SK-N-SH (cell line): ENCODE measurements at places on chromosomes 1 and 21.
A peak's percentile ranks its signal among the peaks of the same experiment; 100 is the strongest.

DNA sequence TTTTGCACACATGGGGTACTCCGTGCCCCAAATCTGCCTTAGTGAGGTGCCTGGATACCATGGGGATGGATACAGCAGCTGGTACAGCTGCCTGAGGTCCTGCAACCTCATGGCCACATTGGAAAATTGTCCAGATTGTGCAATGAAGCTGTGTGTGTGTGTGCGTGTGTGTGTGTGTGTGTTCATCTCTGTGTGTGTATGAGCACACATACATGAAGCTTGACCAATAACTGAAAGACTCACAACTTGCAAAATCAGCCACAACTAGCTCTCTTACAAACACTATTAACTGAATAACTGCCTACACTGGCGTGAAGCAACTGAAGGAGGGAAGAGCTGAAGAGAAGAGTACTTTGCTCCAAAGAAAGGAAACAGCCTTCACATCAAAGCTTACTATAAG is 78.1 kb downstream of the ERG start:
- H3K27ac ChIP-seq, result no peak overlapping the region
- no peaks in the 10 kb centered on the region for H3K4me1 ChIP-seq
- H3K27me3 ChIP-seq, result no peaks in the 10 kb centered on the region
- no peaks in the 10 kb centered on the region for H3K36me3 ChIP-seq

DNA sequence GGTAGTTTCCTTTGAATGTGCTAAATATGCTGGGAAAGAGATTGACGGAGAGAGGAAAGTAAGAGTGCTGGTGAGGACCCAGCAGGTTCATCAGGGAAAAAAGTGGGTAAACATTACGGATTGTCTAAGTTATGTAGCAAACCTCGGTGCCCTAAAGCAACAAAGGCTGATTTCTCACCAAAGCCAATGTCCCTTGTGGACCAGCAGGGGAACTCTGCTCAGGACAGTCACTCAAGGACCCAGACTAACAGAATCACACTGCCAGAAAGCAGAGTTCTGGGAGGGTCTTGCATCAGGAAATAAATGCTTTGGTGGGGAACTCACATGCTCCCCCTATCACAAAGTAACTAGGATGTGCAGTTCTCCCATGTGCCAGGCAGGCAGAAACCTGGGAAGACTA is 1.7 kb upstream of the IKBKE start:
- no peak for DNase-seq
- no peak overlapping the region for H3K27ac ChIP-seq
- peaks cover 13% of the 10 kb centered on the region; the same call in 1 of the 2 replicates for H3K4me1 ChIP-seq
- no peaks in the 10 kb centered on the region for H3K27me3 ChIP-seq
- H3K4me3 ChIP-seq, result no peak overlapping the region

GRCh38 chr1:67766141-67766978 is 66.9 kb downstream of the GNG12 start:
- H3K4me1 ChIP-seq, result peaks cover 13% of the 10 kb centered on the region; the same call in 1 of the 2 replicates
- peak overlapping the region; percentile 49 for H3K4me3 ChIP-seq
- no peak overlapping the region; the same call in 1 of the 2 replicates for H3K27ac ChIP-seq
- peaks cover 13% of the 10 kb centered on the region for H3K36me3 ChIP-seq

- no peaks in the 10 kb centered on the region for H3K4me1 ChIP-seq
- DNase-seq, result peak; percentile 7
- no peak overlapping the region for H3K4me3 ChIP-seq
- no peaks in the 10 kb centered on the region for H3K27me3 ChIP-seq
Observed at GRCh38 chr21:23858878-23859277, 1748.4 kb downstream of the MRPL39 start.

- no peaks in the 10 kb centered on the region for H3K4me1 ChIP-seq
- H3K4me3 ChIP-seq, result no peak overlapping the region
- DNase-seq, result no peak
Observed at GRCh38 chr1:27686223-27686990, 14.4 kb upstream of the IFI6 start.

DNA sequence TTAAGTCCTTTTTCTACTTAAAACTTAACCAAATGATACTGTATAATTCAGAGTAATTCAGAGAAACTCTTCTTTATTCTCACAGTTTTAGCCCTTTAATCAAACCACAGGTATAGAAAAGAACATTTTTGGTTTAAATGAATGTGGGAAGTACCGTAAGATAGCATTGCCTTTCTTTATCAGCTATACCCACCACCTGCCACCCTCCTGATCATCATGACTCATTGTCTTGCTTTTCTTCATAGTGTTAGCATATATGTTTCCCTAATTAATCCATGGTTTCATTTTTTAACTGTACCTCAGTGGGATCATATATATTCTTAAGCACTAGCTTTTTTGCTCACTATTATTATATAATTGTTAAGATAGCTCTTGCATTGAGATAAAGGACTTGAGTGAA is 27.5 kb upstream of the ANGPTL1 start:
- no peak overlapping the region for H3K27ac ChIP-seq
- H3K36me3 ChIP-seq, result peaks cover 48% of the 10 kb centered on the region
- DNase-seq, result no peak
